ENCODE measurements at places on chromosomes 6 and 20.

DNA sequence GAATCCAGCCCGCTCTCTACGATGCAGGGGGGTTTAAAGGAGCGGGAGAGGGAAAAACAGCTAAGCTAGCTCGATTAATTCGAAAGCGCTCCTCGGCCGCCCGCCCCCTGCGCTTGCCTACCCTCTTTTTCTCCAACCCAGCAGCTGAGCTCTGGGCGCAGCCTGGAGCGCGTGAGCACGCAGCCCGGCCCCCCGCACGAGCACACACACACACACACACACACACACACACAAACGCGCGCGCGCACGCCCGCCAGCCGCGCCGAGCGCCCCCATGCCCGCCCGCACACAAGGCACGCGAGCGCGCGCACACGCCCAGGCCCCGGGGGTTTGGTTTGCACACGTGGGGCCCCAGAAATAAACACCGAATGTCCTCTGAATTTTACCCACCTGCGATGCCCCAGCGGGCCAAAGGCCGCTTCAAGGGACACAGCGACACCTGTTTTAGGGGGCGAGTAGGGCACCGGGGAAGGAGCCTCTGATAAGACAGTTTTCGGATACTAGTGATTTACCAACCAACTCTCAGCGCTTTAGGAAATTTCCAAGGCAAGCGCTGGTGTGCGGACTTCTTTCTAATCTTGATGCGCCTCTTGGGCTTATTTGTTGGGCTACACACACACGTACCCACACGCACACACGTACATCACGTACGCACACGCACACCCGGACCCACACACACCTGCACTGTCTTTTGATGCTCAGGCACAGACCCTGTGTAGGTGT, 802 bp upstream of the NRN1 start:
- no peak for DNase-seq

DNA sequence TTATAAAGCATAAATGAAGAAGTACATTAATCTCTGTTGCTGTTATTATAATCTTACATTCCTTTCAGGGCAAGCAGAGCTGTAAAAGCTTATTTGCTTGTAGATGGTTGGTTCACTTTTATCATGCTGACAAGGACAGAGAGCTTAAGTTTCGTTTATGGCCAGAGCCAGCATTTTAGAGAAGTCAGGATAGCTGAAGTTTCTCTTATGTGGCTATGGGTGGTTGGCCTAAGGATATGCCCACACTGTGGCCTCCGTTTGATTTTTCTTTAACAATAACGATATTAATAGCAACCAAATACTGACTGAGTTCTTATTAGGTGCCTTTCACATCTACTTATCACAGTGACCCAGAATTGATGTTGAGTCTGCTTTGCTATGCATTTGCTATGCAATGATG, 78.5 kb downstream of the FARS2 start:
- no peak for DNase-seq

- DNase-seq: no peak
Observed at GRCh38 chr6:109083657-109084056, 11.0 kb downstream of the SESN1 start.

DNA sequence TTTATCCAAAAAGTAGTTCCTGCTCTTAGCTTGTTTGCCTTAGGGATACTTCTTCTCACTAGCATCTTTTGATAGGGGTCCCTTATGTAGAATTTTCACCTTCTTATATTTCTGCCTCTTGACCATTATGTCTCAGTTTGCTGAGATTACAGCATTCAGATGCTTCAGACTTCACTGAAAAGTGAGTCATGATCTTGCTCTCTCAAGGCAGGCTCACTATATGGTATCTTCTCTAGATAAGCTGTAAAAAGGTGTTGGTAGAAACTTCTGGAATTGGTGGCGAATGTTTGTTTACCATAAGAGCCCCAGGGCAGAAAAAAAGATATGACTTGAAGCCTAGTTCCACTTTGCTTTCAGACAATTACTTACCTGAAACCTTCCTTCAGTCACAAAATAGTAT, 19.7 kb downstream of the GTPBP2 start:
- no peak for DNase-seq

GRCh38 chr6:125904871-125905270, 51.7 kb upstream of the HINT3 start:
- peak; percentile 81 for DNase-seq

GRCh38 chr6:39850736-39851297, 58.6 kb downstream of the DAAM2 start:
- DNase-seq: no peak

DNA sequence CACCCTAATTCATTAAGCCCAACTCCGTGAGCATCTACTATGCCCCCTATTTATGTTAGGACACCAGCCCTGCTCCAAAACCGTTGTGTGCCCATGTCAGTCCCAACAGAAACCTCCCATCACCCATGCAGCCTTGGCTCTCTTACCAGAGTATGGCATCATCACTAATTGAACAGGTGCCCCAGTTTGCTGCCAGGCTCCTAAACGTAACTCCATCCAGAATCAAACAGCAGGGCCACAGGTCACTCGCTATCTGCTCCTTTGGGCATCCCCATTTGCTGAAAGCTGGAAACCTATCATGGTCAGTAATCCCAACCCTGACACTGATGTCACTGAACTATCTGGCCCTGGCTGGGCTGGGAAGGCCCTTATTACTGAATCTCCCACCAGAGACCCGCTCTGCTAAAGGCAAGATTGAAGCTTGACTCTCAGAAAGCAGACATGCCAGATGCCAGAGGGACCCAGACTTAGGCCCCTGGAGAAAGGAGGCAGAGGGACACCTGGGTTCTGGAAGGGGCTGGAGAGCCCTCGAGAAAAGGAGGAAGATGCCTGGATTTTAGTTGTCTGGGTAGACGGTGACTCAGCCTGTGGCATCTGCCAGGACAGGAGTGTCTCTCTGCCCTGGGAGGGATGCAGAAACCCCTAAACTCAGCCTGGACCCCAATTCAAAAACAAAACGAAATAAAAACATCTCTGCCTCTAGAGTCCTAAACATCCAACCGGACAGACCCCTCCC, 14.0 kb downstream of the MUCL3 start:
- DNase-seq: no peak

DNA sequence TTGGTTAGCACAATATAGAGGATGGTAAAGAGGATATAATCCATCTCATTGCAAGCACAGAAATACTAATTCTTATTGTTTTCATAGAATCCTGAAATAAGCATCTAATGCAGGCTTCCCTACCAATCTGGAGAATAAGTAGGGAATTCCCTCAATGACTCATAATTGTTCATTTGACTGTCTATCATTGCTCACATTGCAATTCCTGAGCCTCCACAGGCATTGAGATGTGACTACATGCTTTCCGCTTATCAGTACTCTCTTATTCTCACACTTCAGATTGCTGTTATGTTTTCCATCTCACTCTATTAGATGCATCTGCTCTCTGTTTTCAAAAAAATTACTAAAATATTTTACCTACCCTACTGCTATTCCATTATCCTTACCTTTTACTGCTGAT, 216.2 kb upstream of the PRSS16 start:
- DNase-seq: peak; percentile 44

GRCh38 chr6:143234734-143235133, 174.0 kb downstream of the AIG1 start:
- no peak for DNase-seq

Data from ACHN (cell line).